ENCODE measurements at places on chromosomes 12 and 14. TPM values are rescaled to one million over a fixed set of nuclear protein-coding genes. Genes with fewer than 3 reads are reported as not detected.

The PCBP2 gene
- 612 TPM for total RNA-seq

The P2RX2 gene
- total RNA-seq = not detected

The TRPV4 gene
- total RNA-seq = 0.08 TPM

The RHOJ gene
- total RNA-seq = not detected

The TSPAN9 gene
- total RNA-seq = 43.2 TPM

The RPL10L gene
- total RNA-seq = not detected

The GPR132 gene
- 0.45 TPM for total RNA-seq

The SERPINA9 gene
- not detected for total RNA-seq

The GEMIN2 gene
- total RNA-seq = 24.5 TPM

The TAS2R30 gene
- not detected for total RNA-seq

The RIMBP2 gene
- total RNA-seq = not detected

The BATF gene
- not detected for total RNA-seq

The DENND5B gene
- 9.6 TPM for total RNA-seq

The FGF23 gene
- not detected for total RNA-seq

The IL22 gene
- not detected for total RNA-seq

The SSTR1 gene
- not detected for total RNA-seq

The MEG3 gene
- total RNA-seq = 52.0 TPM

The KRT73 gene
- total RNA-seq = not detected

The GPN3 gene
- total RNA-seq = 31.3 TPM

The CLEC4D gene
- not detected for total RNA-seq
